Caco-2 (cell line): ENCODE measurements at places on chromosomes 3 and 15.

DNA sequence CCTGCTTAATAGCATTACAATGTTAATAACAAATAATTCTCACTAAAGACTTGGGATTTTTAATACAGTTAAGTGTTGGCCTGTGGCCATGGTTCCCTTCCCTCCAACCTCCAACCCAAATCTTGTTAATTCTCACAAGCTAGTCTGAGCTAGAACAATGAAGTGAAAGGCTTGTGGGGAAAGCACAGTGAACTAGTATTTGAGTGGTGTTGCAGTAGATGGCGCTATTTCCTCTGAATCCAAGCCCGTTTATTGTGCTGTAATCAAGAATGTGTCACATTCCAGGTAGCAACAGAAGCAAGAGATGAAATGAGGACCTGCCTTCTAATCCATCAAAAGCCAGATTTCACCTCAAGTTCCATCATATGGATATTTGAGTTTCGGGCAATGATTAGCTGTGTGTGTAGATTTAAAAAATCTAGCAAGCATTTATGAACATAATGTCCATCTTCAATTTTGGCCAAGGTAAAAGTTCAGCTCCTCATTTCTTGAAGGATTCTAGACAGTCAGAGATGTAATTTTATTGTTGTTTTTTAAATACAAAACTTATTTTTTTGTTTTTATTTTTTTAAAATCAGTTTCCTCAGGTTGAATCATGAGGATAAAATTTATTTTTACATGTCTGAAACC lies 160.7 kb downstream of the SQOR start:
- DNase-seq = peak; percentile 54

- no peak for DNase-seq
These were observed 1.1 kb upstream of the EBLN2 start for GRCh38 chr3:73060302-73060723.

- no peak for DNase-seq
These were observed 18.6 kb downstream of the PIK3R4 start for GRCh38 chr3:130728037-130728436.

DNA sequence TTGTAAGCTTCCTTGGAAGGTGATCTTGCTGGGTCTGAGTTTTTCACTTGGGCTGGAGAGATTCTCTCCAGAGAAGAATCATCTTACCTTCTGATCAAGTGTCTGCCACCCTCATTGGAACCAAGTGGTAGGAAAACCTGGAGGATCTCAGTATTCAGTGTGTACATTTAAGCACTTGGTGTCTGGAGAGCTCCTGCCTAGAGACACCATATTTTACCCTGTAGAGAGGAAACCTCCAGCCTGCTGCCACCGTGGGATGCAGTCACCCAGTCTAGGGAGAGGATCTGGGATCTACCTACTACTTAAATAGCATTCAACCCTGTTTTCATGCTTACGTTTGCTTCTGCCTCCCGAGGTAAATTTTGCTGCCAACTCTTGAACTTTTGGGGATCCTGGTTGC lies 274.3 kb downstream of the SV2B start:
- no peak for DNase-seq

DNA sequence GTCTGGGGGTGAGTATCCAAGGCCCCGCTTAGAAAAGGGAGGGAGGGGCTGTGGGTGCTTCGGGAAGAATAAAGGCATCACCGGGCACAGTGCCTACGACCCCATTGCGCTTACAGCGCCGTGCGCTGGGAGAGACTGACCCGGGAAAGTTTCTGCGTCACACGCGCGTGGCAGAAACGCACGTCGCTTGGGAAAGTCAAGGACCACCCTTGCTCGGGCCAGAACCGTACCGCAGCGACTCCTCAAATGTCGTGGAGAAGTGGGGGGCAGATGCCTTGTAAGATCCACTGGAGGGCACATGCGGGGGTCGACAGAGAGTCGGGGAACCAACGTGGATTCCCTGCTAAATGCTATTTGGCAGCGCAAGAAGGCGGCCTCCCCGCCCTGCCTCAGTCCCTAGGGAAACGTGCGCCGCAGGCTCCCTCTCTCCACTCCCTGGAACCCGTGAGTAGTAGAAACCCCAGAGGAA lies 2.4 kb downstream of the ADAMTS9 start:
- DNase-seq = no peak

GRCh38 chr15:93476491-93477177 lies 387.6 kb upstream of the RGMA start:
- no peak for DNase-seq

DNA sequence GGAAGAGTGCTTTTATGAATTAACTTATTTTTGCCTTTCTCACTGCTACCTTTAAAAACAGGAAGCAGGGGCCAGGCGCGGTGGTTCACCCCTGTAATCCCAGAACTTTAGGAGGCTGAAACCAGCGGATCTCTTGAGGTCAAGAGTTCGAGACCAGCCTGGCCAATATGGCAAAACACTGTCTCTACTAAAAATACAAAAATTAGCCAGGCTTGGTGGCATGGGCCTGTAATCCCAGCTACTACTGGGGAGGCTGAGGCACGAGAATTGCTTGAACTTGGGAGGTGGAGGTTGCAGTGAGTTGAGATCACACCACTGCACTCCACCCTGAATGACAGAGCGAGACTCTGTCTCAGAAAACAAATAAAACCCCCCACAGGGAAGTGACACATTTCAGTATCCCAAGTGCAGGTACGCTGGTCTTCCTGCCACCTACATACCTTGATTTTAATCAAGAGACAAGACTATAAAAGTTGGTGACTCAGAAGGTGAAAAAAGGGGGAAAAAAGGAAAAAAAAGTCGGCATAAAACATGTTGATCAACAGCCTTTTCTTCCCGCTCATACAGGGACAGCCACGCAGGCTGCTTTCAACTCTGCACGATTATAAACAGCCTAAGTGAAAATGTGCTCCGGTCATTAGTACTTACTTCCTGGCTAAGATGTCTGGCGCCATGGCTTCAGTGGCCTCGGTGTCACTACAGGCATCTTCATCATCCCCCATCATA lies 18.8 kb downstream of the PPP1R2 start:
- DNase-seq = no peak

- DNase-seq = no peak
These were observed 296.7 kb downstream of the PLCL2 start for GRCh38 chr3:17181413-17181907.

DNA sequence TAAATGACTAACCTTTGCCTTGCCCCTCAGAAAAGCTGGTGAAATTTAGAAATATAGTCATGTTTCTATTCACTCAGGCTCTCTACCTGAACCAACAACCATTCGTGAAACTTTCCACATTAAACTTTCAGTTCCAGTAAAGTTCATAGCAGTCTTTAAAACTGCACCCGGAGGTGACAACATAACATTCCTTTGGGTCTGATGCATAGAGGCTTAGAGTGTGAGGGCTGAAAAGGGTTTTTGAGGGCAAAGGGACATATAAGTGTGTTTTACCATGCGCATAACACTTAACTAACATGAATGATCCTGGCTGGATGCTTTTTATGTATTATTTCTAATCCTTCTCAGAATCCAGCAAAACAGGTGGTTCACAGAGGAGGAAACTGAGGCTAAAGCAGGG lies 471.7 kb upstream of the MCTP2 start:
- no peak for DNase-seq

GRCh38 chr15:56410721-56411120 lies 45.5 kb downstream of the TEX9 start:
- no peak for DNase-seq

- no peak for DNase-seq
These were observed 44.8 kb upstream of the UMPS start for GRCh38 chr3:124685481-124685880.

- DNase-seq = no peak
These were observed 25.0 kb upstream of the C3orf52 start for GRCh38 chr3:112061152-112061551.

- no peak for DNase-seq
These were observed 69.4 kb downstream of the OSBPL10 start for GRCh38 chr3:31911643-31912042.

DNA sequence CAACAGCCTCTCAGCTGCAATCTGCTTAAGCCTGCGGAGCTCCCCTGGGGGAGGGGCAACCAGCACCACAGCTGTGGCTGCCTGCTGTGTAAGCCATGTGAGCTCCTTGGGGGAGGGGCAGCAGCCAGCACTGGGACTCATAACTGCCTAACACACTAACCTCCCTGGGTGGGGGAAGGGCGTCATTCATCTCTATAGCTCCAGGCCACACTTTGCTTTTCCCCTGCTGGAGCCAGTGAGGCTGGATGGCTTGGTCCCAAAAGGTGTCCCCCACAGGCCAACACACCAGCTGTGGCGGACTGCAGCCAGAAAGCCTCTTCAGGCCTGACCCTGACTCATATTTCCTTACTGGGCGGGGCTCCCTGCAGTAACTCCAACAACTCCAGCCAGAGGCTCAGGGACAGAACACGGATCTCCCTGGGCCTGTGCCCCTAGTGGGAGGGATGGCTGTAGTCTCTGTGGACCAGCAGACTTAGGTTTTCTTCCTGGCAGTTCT lies 129.8 kb downstream of the PPM1L start:
- peak; percentile 21 for DNase-seq

- no peak for DNase-seq
These were observed 54.4 kb downstream of the ULK4 start for GRCh38 chr3:41907330-41908073.

GRCh38 chr3:9686050-9686550 lies 17.5 kb upstream of the CPNE9 start:
- no peak for DNase-seq

DNA sequence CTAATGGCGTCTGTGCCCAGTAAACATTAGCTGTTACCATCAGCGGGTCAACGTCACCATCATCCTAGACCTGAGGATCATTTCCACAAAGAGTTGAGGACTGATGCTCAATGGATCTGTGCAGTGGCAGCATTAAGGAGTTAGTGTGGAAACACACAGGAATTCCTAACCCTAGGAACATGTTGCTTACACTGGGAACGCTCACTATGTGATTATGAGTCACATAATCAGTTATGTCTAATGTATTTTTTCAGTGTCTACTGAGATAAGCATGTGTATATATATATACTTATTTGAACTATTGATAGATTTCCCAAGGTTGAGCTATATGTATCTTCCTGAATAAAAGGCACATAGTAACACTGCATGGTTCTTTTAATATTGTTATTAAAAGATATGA lies 19.0 kb downstream of the ARNT2 start:
- DNase-seq = no peak

DNA sequence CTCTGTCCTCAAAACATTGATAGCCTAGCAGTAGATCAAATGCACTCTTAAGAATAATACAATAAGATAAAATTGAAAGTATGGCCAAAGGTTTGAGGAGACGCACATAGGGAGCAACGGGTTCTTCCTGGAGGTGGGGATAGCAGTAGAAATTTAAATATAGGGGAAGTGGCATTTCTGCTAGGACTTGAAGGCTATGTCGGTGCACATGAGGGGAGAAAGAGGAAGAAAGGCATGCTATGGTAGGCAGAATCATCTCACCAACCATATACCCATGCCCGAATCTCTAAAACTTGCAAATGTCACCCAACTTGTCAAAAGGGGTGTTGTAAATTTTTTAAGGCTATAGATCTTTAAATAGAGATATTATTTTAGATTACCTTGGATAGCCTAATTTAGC lies 735.1 kb upstream of the LMCD1 start:
- DNase-seq = no peak

- no peak for DNase-seq
These were observed 121.6 kb downstream of the RBPMS2 start for GRCh38 chr15:64653757-64654156.

GRCh38 chr3:64814351-64814750 lies 126.6 kb upstream of the ADAMTS9 start:
- DNase-seq = no peak

DNA sequence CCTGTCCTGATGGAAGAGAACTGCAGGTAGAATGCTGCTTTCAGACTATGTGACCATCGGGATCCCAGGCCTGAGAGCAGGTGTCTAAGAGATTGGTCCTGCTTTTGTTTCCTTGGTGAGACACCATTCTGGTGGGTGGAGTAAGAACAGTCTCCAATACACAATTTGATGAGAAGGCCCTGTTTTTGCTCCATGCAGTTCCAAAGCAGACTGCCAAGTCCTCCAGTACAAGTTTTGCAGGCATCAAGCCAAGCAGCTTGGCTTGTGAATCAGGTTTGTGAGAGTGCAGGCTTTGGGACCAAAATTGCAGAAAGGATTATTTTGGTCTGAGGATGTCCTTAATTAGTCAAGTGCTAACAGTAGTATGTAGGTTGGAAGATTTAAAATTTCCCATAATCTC lies 381.6 kb downstream of the FOXP1 start:
- no peak for DNase-seq

- DNase-seq = no peak
These were observed 73.1 kb downstream of the USF3 start for GRCh38 chr3:113623324-113623723.

DNA sequence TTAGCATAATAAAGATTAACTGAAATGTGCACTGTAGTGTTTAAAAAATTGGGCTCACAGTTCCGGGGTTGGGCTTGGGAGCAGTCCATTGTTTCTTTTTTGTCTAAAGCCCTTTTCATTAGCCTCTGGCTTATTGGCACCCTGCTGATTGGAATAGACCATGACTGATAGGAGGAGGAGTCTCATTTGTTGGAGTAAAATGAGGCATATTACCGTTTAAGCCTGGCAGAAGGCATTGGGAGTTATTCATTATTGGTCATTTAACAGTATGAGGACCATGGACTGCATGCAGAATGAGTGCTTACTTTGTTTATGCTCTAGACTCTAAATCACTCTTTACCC lies 139.0 kb upstream of the CGNL1 start:
- DNase-seq = no peak

DNA sequence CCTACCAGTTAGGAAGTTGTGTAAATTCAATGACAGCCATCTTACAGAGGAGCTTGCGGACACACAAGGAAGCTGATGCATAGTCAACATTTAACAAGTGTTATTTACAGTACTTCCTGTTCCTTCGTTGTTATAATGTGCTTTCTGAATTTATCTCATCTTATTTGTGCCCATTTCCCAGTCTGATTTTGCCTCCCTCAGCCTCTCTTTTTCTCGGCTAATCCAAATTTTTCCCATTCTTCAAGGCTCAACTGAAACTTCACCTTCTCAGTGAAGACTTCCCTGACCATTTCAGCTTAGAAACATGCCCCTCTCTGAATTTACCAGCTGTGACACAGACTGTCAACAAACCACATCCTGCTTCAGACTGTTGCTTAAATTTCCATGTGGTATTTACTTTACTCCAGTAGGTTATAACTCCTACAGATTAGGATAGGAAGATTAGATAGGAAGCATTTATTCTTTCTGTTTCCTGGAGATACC lies 55.7 kb upstream of the CP start:
- peak; percentile 13 for DNase-seq

DNA sequence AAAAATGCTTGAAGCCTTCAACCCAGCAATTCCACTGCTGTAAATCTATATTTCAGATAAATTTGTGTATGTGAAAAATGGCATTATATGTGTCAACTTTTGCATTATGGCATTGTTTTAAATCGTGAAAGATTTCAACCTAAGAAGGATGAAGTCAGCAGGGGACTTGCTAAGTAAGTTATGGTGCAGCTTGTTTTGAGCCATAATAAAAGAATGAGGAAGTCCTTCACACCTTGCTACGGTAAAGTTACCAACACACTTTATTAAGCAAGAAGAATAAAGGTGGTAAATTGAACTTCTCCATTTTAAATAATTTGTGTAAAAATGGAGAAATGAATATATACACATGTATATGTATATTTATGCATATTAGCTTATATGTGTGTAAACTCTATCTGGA lies 371.4 kb downstream of the ROBO2 start:
- no peak for DNase-seq

- no peak for DNase-seq
These were observed 266.8 kb upstream of the NECTIN3 start for GRCh38 chr3:110804856-110805255.

- DNase-seq = no peak
These were observed 11.6 kb upstream of the MUC4 start for GRCh38 chr3:195823280-195823679.
